ELF-1 (cell line): ENCODE measurements at places on chromosomes 11 and 22.
A peak's percentile ranks its signal among the peaks of the same experiment; 100 is the strongest.

GRCh38 chr22:31227186-31227585 lies 15.1 kb downstream of the LIMK2 start:
- no peak for DNase-seq

GRCh38 chr11:838441-839279 lies 3.7 kb downstream of the POLR2L start:
- DNase-seq, result peak; percentile 69

DNA sequence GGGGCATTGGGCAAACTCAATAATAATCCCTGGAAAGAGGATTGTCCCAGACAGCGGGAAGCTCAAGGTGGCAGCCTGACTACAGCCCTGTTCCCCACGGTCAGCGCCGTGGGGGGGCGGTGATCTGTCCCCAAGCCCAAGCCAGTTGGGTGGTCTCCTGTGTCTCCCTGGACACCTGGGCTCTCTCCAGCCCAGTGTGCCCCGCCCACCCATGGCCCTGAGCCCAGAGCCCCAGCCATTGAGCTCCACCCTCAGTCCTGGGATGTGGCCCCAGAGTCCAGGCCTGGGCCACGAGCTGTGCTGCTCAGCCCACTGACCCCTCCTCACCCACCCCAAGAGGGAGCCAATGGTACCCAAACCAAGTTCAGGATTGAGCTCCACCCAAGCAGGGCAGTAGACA lies 27.9 kb upstream of the PDE2A start:
- no peak for DNase-seq

DNA sequence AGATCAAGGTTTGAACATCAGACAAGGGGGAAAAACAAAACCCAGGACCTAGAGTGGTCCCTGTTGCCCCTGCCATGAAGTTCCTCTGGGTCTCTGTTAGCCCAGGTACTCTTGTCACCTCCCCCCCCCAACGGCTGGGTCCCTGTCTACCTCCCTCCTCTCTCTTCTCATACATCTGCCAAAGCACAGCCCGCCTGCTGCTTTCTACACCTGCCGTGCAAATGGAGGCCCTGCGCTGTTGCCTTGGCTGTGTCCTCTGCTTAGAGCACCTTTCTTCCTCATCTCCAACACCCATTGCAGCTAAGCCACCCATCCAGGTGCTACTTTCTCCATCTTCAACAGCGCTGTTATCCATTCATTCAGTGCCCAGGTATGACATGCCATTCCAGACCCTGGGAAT lies 99.2 kb downstream of the TP53I11 start:
- no peak for DNase-seq

GRCh38 chr11:10653261-10653660 lies 40.3 kb downstream of the IRAG1 start:
- no peak for DNase-seq

DNA sequence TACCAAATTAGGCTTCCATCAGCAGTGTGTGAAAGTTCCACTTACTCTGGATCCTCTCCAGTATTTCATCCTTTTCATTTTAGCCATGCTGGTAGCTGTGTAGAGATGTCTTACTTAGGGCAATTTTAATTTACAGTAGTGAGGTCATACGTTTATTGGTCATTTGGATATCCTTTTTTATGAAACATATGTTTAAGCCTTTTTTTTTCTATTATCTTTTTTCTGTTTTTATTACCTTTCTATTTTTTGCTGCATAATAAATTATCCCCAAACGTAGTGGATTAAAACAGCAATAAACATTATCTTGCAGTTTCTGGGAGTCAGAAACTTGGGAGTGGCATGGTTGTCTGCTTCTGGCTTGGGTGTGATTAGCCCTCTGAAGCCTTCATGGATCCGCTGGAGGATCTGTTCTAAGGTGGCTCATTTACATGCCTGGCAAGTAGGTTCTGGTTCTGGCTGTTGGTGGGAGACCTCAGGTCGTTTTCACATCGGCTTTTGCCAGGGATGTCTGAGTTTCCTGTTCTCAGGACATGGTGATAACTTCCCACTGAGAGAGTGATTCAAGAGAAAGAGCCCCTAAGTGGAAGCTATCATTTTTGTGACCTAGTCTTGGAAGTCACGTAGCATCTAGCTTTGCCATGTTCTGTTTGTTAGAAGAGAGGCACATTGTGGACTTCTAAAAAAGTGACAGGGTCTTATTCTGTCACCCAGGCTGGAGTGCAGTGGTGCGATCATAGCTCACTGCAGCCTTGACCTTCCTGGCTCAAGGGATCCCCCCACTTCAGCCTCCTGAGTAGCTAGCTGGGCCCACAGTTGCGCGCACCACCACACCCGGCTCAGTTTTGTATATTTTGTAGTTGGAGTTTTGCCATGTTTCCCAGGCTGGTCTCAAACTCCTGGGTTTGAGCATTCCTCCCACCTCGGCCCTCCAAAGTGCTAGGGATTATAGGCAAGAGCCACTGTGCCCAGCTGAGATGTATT lies 38.6 kb downstream of the PPP6R3 start:
- peak; percentile 29 for DNase-seq

DNA sequence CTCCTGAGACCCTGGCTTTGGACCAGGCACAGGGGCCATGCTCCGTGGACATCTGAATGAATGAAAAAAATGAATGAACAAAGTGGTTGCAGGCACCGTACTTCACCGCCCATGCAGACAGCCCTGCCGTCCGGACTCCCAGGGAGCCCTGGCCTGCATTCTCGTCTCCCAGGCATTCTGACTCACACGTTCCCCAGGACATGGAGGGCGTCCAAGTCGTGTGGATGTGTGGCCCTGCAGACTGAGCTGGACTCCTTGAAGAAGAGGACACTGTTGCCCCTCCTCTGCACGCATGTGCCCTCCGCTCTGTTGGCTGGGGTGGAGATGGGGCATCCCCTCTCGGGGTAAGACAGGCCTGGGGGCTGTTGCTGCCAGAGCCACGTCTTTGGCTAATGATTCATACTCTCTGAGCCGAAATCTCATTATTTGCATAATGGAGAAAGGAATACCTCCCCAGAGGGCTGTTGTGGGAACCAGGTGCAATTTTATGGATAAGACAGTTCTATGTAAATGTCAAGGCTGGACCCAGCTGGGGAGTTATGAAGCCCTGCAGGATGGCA lies 49.7 kb downstream of the RTL6 start:
- DNase-seq, result no peak

GRCh38 chr11:22634897-22635629 lies 9.4 kb upstream of the FANCF start:
- DNase-seq, result peak; percentile 74

DNA sequence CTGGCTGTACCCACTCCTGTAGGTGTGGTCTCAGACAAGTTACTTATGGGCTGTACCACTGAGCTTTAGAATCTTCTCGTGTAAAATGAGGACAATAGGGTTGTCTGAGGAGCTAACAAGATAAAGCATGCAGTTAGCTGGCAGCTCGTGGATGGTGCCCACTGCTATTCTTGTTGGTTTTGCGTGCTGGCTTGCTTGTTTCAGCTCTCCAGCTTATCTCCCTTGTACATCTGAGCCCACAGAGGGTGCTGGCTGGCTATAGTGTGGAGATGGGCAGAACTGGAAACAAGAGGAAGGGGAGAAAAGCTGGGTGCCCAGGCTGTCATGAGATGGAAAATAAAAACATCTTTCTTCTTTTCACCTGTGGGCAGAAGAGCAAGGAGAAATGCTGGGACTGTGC lies 46.5 kb upstream of the GALNT18 start:
- no peak for DNase-seq
